ENCODE measurements at places on chromosomes 4 and X. TPM values are rescaled to one million over a fixed set of nuclear protein-coding genes. Genes with fewer than 3 reads are reported as not detected.

DNA sequence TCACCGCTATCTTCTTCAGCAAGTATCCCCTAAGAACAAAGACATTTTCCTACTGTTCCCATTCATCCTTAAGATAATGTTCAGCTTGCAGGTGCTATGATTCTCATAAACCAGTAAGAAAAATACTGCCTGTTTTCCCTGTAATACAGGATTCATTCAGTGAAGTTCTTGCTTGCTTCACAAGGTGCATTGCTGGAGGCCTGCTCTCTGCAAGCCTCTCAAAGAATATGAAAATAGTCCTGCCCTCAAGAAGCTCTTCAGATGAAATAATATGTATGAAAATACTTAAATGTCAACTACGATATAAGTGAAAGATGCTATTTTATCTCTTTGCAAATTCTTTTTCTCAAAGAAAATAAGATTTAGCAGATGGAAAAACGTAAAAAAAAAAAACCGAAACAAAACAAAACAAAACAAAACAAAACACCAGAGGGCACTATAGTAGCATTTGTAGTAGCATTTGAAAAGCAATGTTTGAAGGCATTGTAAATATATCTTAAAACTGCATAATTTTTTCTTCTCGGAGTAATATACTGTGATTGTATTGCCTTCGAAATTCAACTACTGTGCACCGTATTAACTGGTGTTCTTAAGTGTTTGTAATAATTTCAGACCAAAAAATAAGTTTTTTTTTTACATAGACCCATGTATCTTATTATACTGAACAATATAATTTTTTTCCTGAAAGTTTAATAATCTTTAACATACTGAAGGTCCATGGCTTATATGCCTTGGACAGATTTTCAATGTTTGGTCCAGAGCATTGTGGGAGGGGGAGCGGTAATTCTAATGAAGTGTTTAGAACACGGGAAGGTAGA lies 26.0 kb downstream of the ADH4 start:
- H3K4me1 ChIP-seq: 0 out of 2 replicates have a peak, but pooled peaks cover 2% of the 10 kb centered on the region
- H3K36me3 ChIP-seq: no peaks in the 10 kb centered on the region
- no peak overlapping the region for H3K4me3 ChIP-seq
- peak; percentile 58 for DNase-seq
- H3K27me3 ChIP-seq: no peaks in the 10 kb centered on the region

DNA sequence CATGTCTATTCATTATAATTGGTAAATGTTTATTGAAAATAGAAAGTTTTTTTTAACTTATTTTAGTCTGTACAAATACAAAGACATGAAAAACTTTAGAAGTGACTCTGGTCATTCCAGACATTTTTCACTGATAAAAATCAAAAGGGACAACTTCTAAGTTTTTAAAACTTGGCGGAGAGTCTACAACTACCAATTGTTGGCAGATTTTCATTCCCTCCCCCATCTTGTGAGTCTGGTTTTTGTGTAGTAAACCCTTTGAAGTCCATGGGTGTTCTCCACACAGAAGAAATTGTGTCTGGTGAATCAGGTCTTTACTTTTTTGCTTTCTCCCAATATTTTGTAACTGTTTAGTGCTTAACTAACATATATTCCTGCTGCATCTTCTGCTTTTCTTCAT lies 336.5 kb downstream of the PDGFC start:
- peaks cover 36% of the 10 kb centered on the region for H3K4me1 ChIP-seq
- DNase-seq: no peak
- no peaks in the 10 kb centered on the region for H3K27me3 ChIP-seq
- no peak overlapping the region for H3K4me3 ChIP-seq

GRCh38 chrX:94389044-94389443 lies 715.0 kb downstream of the FAM133A start:
- DNase-seq: no peak
- H3K27ac ChIP-seq: no peak overlapping the region
- H3K27me3 ChIP-seq: no peaks in the 10 kb centered on the region

DNA sequence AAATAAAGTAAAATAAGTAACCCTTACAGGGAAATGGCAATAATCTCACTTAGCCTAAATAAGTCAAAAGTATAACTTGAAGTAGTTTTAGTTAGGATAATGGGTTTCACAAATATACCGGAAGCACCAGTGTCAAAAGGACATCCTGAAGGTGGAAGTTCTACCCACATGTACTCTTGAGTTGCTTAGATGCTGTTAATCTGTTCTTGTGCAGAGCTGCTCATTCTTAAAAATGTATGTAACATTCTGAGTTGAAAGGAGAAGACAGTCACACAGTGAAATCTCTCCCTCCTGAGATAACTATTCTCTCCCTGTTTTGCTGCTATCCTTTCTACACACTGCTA lies 11.2 kb upstream of the CCNG2 start:
- no peak for DNase-seq
- no peaks in the 10 kb centered on the region for H3K27me3 ChIP-seq
- H3K4me3 ChIP-seq: no peak overlapping the region
- no peaks in the 10 kb centered on the region for H3K36me3 ChIP-seq
- peaks cover 17% of the 10 kb centered on the region for H3K4me1 ChIP-seq

GRCh38 chrX:143757375-143757774 lies 36.8 kb upstream of the SPANXN2 start:
- no peak for DNase-seq
- H3K36me3 ChIP-seq: no peaks in the 10 kb centered on the region
- no peak overlapping the region for H3K27ac ChIP-seq
- no peaks in the 10 kb centered on the region for H3K4me1 ChIP-seq

DNA sequence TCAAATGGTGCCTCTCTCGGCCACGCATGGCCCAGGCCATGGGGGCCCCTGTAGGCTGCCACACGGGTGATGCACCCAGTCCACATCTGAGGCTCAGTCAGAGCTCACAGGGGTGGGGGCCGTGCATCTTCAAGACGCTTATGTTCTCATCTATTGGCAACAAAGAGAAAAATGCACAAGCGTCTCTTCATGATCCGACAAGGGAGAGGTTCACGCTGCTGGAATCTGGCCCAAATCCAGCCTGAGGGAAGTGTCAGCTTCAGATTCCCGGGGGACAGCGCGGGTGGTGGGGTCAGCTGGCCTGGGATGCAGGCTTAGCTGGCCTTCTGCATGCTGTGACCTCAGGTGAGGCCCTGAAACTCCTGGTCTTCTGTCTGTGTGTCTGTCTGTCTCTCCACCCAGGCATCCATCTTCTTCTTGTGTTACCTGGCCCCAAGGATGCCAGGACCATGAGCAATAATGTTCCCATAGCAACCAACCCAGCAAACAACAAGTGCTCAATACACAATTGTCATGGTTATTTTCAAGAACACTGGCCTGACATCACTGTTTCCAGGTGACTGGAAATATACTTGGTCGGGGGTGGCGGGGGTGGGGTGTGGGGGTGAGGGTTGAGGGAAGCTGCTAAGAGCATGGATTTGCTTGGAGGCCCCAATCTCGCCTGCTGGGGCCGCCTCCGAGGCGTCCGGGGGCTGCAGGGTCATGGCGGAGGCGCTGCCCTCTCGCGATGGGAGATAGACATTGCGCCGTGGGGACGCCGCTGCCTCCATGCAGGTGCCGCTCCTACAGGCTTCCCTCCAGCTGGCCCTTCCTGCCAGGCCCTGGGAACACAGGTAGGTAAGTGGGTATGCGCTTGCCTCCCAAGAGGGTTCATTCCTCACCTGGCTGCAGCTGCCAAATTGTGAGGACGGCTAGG lies 48.3 kb downstream of the ABLIM2 start:
- H3K27me3 ChIP-seq: peaks cover 76% of the 10 kb centered on the region
- H3K36me3 ChIP-seq: no peaks in the 10 kb centered on the region
- no peaks in the 10 kb centered on the region for H3K4me1 ChIP-seq
- no peak overlapping the region for H3K4me3 ChIP-seq

- H3K4me3 ChIP-seq: no peak overlapping the region
- no peak for DNase-seq
- H3K27me3 ChIP-seq: no peaks in the 10 kb centered on the region
- no peaks in the 10 kb centered on the region for H3K4me1 ChIP-seq
- no peaks in the 10 kb centered on the region for H3K36me3 ChIP-seq
Observed at GRCh38 chr4:92636038-92636806, 332.5 kb downstream of the GRID2 start.

GRCh38 chr4:37812713-37813112 lies 13.8 kb upstream of the PGM2 start:
- peak; percentile 56 for DNase-seq
- H3K27ac ChIP-seq: no peak overlapping the region
- H3K4me3 ChIP-seq: no peak overlapping the region

DNA sequence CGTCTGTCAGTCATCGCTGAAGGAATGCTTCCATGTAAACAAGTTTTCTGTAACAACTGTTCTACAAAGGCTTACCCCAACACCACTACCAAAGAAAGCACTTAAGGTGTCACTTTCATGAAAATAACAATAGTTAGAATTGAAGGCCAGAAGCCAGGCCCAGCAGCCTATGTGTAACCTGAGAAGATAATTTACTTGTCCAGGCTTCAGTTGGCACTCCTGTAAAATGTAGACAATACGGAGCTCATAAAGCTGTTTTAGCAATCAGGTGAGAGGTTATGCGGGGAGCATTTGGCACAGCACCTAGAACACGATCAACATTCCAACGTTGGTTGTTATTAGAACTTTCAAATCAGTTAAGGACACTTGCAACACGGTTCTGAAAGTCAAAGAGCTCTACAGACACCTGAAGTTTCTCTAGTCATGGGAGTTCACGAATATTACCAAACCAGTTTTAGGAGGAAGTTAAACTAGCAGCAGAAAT lies 15.7 kb downstream of the ADGRA3 start:
- no peaks in the 10 kb centered on the region for H3K36me3 ChIP-seq
- H3K27ac ChIP-seq: no peak overlapping the region
- DNase-seq: no peak

DNA sequence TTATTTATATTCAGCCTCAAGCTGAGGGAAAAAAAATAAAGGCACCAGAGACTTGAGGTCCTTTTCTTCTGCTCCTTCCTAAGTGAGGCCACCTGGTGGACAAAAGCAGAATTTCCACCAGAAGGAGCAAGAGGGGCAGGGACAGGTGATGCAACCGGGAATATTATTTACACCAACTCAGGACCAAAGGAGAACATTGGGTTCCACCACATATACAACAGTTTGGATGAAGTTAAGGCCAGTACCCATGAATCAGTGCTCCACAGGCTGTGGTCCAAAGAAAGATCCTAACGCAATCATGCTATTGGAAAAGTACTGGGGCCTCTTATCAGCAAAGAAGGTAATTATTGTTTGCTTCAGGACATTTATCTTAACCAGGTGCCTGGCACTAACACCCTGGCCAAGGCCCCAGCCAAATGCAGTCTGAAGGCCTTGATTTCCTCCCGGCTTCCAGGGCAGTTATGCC lies 57.4 kb downstream of the TSC22D3 start:
- H3K36me3 ChIP-seq: 0 out of 2 replicates have a peak, but pooled peaks cover 9% of the 10 kb centered on the region
- H3K4me3 ChIP-seq: no peak overlapping the region
- peak overlapping the region; percentile 95 for H3K27ac ChIP-seq
- H3K4me1 ChIP-seq: peaks cover 28% of the 10 kb centered on the region

DNA sequence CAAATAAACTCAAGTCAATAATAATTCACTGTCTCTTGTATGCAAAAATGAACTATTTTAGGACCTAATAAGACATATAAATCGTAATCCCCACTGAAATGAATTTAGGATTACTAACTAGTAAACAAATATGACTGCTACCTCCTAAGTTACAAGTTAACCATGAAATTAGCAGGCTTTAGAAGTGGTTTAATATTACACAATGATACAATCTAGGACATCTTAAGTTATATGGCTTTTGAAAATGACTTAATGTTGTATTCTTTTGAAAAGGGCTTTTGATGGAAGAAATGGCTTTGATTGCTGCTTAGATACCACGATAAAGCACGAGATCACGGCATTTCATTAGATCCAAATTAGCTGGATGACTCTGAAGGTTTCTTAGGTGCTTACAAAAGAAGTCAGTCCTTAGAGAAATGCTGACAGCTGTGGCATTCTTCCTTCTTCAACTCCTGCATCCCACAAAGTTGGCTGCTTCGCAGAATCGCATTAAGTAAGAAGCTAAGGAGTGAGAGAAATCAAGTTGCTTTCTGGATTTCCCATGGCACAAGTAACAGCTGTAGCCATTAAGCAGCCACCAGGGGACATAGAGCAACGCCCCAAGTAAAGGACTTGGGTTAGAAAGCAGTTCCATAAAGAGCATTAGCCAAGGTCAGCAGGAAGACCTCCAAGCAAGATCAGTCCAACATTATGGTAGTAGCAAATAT lies 6.9 kb downstream of the SLC10A7 start:
- no peak for DNase-seq
- H3K27ac ChIP-seq: no peak overlapping the region
- H3K27me3 ChIP-seq: no peaks in the 10 kb centered on the region
- 0 out of 2 replicates have a peak, but pooled peaks cover 10% of the 10 kb centered on the region for H3K36me3 ChIP-seq
- H3K4me1 ChIP-seq: peaks cover 6% of the 10 kb centered on the region

- no peaks in the 10 kb centered on the region for H3K36me3 ChIP-seq
- DNase-seq: no peak
- no peaks in the 10 kb centered on the region for H3K27me3 ChIP-seq
- no peak overlapping the region for H3K4me3 ChIP-seq
- H3K27ac ChIP-seq: no peak overlapping the region
- H3K4me1 ChIP-seq: no peaks in the 10 kb centered on the region
Observed at GRCh38 chr4:16489226-16489625, 263.0 kb upstream of the TAPT1 start.

- no peaks in the 10 kb centered on the region for H3K36me3 ChIP-seq
- H3K4me3 ChIP-seq: peak overlapping the region; percentile 73
- peak; percentile 62 for DNase-seq
- H3K27ac ChIP-seq: peak overlapping the region; percentile 71
- no peaks in the 10 kb centered on the region for H3K27me3 ChIP-seq
- H3K4me1 ChIP-seq: peaks cover 10% of the 10 kb centered on the region
Observed at GRCh38 chrX:9341291-9342201, 123.3 kb upstream of the TBL1X start.

- DNase-seq: peak; percentile 89
- no peaks in the 10 kb centered on the region for H3K36me3 ChIP-seq
- no peak overlapping the region for H3K4me3 ChIP-seq
- peak overlapping the region; percentile 43 for H3K27ac ChIP-seq
Observed at GRCh38 chr4:3483471-3483921, 20.4 kb downstream of the DOK7 start.

ZBTB33 gene
- total RNA-seq: 11.6 TPM

ADAM29 gene
- not detected for total RNA-seq

SSX3 gene
- not detected for total RNA-seq

GLOD5 gene
- total RNA-seq: not detected

PCSK1N gene
- total RNA-seq: 3.1 TPM

SYTL4 gene
- total RNA-seq: 4.6 TPM

CENPU gene
- total RNA-seq: 8.5 TPM

ACE2 gene
- not detected for total RNA-seq

ZNF280C gene
- total RNA-seq: 3.4 TPM

MAGEE2 gene
- total RNA-seq: not detected

DUSP21 gene
- total RNA-seq: not detected

PITX2 gene
- 5.8 TPM for total RNA-seq

ARHGAP6 gene
- 0.54 TPM for total RNA-seq

NKAP gene
- 1.3 TPM for total RNA-seq

RTL9 gene
- 0.13 TPM for total RNA-seq

All from GM23248 (cell line).